ENCODE measurements at places on chromosomes 16 and 17.

DNA sequence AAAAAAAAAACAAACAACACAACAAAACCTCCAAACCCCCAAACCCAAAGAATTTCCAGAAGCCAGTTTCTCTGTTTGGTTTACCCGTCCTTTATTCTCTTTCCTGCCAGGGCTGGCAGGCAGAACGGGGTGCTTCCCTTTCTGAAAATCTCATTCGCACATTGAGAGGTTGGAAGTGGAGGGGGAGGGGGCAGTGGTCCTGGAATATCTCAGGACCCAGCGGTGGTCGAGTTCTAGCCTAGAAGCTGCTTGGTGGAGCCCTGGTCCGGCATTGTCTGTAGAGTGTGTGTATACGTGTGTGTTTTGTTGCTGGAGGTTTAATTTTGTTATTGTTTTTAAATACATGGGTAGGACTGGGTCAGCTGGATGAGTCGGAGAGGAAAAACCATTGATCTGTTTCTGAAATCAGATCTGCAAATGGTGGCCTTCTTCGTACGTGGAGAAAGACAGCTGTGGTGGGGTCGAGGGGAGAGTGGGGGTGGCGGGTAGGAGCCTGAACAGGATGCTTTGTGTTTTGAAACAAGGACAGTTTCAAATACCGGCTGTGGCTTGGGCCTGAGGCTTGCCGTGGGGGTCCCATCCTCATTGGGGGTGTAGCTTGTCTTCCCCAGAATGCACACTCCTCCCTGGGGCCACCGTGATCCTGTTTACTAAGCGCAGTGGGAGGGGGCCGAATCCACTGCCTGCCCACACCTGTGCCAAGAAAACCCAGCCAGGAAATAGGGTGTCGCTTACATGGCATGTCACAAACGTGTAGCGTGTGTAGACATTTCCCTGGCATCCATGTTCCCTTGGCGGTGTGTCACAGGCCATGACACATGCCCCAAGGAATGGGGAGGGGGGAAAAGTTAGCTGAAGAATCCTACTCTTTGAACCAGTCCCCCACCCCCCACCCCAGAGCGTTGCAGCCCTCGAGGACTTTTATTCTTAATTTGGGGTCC lies 1.6 kb downstream of the CMIP start:
- DNase-seq, result peak; percentile 57

DNA sequence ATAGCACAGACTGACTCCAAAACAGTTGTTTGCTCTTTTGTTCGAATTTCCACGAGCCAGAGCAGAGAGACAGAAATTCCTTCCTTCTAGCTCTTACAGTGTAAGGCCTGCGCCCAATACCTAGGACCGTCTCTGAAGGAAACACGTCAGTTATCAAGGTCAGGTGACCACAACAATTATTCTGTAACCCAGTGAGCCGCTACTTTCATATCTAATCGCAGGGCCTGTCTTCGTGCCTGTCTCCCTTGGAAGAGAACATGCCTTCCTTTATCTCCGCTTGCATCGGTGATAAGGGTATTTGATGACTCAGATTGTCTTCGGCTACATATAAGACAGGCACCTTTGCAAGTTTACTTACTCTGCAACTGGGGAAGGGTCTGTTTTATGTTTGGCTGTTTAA lies 288.0 kb downstream of the MAF start:
- DNase-seq, result no peak

- no peak for DNase-seq
Observed at GRCh38 chr16:30622455-30623032, 12.4 kb upstream of the ZNF689 start.

- DNase-seq, result no peak
Observed at GRCh38 chr17:75521290-75521689, 4.2 kb upstream of the LLGL2 start.

DNA sequence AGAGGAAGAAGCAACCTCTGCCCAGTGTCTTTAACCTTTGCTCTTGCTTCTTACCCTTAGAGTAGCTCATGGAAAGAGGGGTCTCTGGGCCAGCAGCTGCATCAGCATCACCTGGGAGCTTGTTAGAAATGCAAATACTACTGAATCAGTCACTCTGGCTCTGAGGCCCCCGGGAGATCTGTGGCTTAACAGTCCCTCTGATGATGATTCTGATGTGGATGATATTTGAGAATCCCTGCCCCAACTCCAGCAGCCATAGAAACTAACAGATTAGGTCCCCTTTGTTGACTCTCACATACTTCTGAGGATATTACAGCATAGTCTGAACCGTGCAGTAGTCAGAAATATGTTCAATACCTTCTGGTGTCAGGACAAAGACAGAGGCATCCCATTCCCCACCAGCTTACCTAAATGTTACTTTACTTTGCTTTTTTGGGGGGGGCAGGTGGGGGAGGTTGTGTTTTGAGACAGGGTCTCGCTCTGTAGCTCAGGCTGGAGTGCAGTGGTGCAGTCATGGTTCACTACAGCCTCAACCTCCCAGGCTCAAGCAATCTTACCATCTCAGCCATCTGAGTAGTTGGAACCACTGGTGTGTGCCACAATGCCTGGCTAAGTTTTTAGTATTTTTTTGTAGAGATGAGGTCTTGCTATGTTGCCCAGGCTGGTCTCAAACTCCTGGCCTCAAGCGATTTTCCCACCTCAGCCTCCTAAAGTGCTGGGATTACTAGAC lies 220.1 kb downstream of the CCDC182 start:
- no peak for DNase-seq

DNA sequence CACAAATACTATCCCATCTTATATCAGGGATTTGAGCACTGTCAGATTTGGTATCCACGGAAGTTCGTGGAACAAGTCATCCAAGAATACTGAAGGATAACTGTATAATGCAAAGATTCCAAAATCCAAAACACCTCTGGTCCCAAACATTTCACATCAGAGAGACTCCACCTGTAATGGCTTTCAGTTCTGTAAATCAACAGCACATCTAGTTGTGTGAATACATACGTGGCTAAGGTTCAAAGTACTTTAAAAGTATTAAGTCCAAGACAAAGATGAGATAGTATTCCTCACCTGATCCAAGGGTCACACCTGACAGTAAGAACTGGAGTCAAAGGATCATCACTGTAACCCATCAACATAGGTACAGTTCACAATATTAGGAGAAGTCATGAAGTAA lies 54.8 kb downstream of the KANSL1 start:
- no peak for DNase-seq

DNA sequence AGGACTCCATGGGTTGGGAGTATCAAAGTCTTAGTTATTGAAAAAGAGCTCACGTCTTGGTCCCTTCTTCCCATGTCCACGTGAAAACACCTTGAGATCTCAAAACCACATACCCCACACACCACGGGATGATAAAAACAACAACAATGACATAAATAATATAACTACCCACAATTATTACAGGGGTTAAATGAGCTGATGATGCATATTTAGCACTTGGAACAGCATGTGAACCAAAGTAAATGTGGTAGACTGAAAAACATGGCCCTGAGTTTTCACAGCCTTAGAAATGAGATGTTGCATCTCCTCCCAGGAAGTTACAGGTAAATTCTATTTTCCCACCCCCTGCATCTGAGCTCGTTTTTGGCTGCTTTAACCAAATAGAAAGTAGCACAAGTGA lies 208.9 kb downstream of the C16orf95 start:
- no peak for DNase-seq

DNA sequence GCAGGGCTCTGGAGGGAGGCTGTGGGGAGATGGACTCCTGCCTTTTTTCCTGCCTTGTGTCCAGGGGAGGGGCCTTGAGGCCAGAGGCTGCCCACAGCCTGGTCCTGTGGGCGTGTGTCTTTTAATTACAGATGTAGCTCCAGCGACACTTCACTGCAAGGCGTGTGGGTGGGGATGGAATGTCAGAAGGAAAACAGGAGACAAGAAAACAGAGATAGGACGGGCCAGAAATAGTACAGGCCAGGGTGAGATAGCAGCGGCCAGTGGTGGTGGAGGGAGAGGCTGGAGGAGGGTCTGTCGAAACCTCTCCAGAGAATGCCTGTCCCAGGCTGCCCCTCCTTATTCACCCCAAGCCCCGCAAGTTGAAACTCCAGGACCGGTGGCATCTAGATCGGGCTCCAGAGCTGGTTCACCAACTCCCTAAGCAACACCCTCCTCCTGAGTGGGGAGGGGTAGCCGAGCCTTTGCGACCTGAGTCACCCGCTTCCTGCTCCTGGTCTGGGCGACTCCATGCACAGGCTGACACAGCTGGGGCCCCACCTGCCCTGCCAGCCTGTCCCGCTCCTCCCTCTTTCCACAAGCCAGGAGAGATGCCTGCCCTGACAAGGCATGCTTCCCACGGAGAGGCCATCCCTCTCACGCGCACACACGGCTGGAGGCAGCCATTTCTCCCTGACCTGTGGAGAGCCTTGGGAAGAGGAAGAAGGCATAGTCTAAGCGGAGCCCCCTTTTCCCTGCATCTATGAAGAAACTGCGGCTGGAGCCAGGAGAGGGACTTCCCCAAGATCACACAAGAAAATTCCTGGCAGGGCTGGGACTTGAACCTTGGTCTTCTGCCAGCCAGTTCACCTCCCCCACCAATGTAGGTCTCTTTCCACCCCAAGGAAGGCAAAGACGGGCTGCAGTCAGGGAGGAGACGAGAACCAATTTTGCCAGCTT lies 6.6 kb upstream of the JUP start:
- no peak for DNase-seq

GRCh38 chr16:48909231-48909630 lies 299.3 kb upstream of the N4BP1 start:
- no peak for DNase-seq

- no peak for DNase-seq
Observed at GRCh38 chr16:19393226-19394111, 24.2 kb upstream of the TMC5 start.

DNA sequence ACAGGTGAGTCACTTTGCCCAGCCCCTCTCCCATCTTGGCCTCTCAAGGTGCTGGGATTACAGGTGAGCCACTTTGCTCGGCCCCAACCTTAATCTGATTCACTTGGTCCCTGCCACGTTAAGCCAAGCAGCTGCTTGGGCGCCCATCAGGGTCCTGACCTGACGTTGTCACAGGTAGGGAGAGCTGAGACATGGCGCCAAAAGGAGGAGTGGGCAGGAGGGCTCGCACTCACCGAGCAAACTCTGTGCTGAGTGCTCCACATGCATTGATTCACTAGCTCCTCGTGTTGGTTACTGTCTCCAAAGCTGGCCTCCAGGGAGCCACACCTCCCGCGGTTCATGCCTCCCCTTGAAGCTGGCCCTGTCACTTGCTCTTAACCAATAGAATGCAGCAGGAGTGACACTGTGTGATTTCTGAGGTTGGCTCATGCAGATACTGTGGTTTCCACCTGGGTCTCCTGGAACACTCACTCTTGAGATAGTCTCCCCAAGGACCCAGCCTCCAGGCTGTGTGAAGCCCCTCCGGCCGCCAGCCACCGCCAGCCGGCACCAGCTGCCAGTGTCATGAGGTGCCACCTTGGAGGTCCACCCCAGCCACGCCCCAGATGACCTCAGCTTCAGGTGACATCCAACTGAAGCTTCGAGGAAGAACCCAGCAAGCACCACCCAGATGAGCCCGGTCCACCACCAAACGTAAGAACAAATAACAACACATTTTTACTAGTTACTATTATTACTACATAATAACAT lies 223.0 kb downstream of the GSG1L start:
- DNase-seq, result no peak

- no peak for DNase-seq
Observed at GRCh38 chr16:21179983-21180365, 21.5 kb downstream of the LDAF1 start.

DNA sequence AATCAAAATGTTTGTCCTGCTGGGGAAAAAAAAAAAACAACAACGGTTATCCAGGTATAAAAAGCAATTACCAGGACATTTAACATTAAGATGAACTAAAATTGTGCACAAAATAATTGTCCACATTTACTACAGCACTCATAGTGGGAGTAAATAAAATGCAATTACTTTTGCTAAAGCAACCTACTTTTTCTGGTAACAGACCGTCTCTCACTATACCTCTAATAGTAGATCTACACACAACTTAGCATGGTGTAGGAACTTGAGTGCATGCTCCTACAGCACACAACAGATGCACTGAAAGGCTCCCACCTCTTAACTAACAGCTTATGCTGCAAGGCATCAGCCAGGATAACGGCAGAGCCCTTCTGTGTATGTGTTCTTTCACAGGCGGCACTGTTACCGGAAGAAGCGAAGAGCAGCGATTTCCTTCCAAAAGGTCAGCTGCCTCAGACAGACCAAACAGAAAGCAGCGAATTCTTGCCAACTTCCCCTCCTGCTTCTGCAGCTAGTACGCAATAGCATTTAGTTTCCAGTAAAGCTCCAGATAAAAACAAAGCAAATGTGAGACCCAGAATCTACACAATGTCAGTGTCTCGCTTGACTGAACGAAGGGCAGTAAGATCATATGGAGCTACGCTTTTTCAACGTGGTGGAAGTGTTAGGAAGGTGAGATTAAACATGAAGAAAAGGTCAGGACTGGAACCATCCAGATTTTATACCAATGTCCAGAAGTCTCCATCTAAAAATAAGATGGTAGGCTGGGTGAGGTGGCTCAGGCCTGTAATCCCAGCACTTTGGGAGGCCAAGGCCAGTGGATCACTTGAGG lies 27.6 kb downstream of the STAT5B start:
- DNase-seq, result peak; percentile 88

GRCh38 chr17:48609759-48610281 lies 997 bp downstream of the HOXB7 start:
- no peak for DNase-seq

DNA sequence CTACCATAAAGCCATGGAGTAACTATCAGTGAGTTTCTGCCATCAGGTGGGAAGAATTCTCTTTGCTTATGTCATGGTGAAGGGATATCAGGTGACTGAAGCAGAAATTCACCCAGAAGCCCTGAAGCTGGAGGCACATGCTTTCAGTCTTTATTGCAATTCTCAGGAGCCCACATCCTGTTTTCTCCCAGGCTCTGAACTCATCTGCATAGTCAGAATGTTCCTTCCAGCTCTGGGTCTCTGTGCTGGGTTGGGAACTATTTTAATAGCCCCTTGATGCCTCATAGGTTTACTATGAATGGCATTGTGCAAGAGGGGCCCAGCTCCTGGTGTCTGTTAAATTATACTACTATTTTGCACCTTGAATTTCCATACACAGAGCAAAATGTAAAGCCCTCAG lies 198.4 kb upstream of the SOX9 start:
- DNase-seq, result peak; percentile 82

GRCh38 chr17:74604200-74604599 lies 12.1 kb upstream of the CD300LD start:
- DNase-seq, result no peak

- peak; percentile 31 for DNase-seq
Observed at GRCh38 chr17:81869221-81870130, 1.7 kb downstream of the ARHGDIA start.

GRCh38 chr17:5467416-5467815 lies 1.4 kb downstream of the DHX33 start:
- no peak for DNase-seq

DNA sequence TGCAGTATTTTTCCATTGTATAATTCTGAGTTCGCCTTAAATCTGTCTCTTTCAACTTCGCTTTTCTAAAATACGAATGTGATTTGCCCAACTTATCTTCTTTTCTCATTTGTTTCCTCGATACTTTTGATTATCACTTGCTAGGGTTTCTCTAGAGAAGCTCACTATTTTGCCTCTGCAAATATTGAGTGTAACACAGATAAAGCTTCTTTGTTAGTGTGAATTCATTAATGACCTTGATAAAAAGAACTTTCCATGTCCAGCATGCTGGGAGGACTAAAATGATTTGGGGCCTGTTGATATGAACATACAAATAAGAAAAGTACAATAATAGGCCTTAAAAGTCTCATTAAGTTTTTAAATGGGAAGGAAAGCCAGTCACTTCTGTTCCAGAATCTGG lies 303.3 kb downstream of the MAP2K6 start:
- DNase-seq, result no peak
